ENCODE measurements at places on chromosomes 5 and 9.
A peak's percentile ranks its signal among the peaks of the same experiment; 100 is the strongest.

- DNase-seq = no peak
These were observed 2.7 kb downstream of the GNAQ start for GRCh38 chr9:78028926-78029325.

DNA sequence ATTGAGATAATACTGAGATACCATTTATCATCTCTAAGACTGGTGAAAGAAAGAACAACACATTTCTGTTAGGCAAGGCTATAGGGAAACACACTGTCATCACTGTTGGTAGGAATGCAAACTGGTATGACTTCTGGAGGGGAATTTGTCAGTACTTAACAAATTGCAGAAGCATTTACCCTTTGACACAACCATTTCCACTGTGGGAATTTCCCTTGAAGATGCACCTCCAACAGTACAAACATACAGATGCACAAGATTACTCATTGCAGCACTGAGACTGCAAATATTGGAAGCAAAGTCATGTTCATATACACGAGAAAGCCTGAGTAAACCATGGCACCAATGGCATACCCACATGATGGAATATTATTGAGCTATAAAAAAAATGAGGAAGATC is 17.6 kb downstream of the GM2A start:
- peak; percentile 22 for DNase-seq

- DNase-seq = no peak
These were observed 230.2 kb downstream of the CD180 start for GRCh38 chr5:66966439-66966838.

GRCh38 chr5:5293029-5293428 is 129.4 kb upstream of the ICE1 start:
- DNase-seq = no peak

DNA sequence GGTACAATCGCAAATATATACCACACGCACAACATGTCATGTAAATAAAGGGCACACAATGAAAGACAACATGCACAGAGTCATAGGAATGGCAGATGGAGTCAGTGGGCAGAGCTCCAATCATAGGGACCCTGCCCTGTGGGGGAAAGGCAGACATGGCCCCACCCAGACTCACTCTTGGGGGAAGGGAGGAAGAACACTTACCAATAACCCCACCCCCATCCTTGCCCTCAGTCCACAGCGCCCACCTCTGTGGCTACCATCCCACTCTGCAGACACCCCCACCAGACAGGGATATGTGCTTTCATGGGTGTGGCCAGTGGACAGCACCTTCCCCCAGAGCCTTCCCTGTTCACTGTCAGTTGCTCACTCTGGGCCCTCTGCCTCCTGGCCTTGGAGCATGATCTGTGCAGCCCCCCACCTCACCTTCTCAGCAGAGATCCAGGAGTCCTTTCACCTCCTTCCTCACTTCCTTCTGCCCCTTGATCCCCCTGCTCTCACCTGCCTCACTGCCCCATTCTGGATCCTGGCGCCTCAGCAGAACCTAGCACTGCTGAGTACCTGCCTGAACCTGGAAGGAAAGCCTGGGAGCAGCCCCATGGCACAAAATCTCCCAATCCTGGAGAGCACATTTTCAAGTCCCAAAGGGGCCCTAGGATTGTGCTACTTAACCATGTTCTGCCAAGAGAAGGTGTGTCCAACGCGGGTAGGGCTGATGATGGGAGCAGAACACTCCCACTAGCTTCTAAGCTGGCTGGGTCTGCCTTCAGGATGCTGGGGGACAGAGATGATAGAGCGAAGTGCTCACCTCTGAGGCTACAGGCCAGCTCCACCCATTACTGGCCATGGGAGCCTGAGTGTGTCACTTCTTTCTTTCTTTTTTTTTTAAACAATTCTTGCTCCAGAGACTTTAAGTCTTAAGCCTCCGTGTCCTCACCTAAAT is 1.5 kb upstream of the PHF19 start:
- DNase-seq = no peak

Measured in epithelial cell of proximal tubule (primary cell).